Activated naive CD4-positive, alpha-beta T cell (primary cell): ENCODE measurements at places on chromosomes 3 and 15.

DNA sequence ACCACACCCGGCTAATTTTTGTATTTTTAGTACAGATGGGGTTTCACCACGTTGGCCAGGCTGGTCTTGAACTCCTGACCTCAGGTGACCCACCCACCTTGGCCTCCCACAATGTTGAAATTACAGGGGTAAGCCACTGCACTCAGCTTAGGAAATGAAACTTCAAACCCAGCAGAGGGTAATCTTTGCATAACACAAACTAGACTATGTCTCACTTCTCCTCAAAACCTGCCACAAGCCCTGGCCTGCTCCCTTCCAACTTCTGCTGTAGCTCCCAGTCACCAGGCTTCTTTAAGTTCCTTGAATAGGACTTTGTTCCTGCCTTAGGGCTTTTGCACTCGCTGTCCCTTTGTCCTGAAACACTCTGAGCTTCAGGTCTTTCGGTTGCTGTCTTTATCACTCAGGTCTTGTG is 39.2 kb upstream of the SEMA4B start:
- no peak for DNase-seq

DNA sequence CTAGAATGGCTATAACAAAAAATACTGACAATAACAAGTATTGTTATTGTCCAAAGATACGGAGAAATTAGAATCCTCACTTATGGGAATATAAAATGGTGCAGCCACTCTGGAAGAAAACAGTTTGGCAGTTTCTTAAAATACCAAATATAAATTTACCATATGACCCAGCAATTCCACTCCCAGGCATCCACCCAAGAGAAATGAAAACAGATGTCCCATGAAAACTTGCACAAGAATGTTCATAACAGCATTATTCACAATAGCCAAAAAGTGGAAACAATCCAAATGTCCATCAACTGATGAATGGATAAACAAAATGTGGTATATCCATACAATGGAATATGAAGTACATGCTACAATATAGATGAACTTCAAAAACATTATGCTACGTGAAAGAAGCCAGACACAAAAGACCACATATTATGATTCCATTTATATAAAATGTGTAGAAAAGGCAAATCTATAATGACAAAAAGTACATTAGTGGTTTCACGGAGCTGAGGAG is 9.4 kb downstream of the AAGAB start:
- no peak for DNase-seq

- no peak for DNase-seq
Measured at GRCh38 chr15:100457201-100457600, 71.5 kb downstream of the CERS3 start.

DNA sequence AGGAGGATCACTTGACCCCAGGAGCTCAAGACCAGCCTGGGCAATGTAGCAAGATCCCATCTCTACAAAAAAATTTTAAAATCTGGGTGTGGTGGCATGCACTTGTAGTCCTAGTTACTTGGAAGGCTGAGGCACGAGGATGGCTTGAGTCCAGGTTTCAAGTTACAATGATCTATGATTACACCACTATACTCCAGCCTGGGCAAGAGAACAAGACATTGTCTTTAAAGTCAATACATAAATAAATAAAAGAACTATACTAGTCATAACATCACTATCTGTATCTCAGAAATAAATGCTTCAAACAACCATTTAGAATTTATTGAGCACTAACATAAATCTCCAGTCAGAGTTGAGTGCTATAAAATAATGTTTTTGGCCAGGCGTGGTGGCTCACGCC is 8.5 kb upstream of the PHLDB2 start:
- DNase-seq = no peak

- DNase-seq = no peak
Measured at GRCh38 chr3:161219495-161219894, 1.6 kb upstream of the NMD3 start.

- DNase-seq = no peak
Measured at GRCh38 chr3:101859882-101860448, 10.7 kb downstream of the NFKBIZ start.

DNA sequence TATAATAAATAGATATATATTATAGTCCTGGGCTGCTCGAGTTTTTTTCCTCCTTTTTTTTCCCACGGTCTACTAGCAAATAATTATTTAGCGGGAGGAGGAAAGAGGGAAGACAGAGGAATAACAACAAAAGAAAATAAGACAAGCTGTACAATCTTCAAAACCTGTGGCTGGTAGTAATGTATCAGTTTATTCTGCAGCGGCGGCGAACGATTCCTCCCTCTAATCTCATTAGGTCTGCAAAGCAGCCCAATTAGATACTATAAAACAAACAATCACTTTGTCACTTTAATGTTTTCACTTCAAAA is 390 bp upstream of the TLE3 start:
- no peak for DNase-seq

DNA sequence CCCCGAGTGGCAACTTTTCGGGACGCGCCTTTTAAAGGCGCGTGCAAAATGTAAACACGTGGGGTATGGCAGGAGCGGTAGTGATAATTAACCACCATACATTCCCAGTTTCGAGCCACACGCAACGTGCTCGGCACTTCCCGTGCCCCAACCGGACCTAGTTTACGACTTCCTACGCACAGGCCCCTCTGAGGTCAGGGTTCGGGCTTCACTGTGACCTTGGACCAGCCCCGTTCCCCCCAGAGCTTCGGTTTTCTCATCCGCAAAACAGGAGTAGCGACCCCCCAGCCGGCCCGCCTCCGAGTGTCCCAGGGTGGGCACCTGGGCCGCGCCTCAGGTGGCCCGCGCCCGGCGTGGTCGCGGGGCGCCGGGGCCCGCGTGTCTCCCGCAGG is 451 bp downstream of the CHCHD4 start:
- DNase-seq = no peak

DNA sequence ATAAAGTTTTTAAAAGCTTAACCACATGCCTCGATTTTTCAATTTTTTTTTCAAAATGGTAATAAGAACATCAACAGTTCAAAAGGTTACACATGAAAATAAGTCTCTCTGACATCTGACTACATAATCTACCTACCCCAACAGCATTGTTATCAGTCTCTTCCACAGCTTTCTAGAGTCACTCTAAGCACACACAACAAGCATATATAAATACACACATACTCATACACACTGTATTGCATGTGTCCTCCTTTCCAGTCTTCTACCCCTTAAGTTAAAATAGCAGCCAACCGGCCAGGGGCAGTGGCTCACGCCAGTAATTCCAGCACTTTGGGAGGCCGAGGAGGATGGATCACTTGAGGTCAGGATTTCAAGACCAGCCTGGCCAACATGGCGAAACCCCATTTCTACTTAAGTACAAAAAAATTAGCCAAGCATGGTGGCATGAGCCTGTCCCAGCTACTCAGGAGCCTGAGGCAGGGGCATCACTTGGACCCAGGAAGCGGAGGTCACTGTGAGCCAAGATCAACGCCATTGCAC is 12.2 kb downstream of the TBL1XR1 start:
- no peak for DNase-seq

- no peak for DNase-seq
Measured at GRCh38 chr15:53218666-53219580, 428.8 kb upstream of the ONECUT1 start.

GRCh38 chr3:39267631-39268548 is 11.9 kb downstream of the CX3CR1 start:
- peak; percentile 22 for DNase-seq

DNA sequence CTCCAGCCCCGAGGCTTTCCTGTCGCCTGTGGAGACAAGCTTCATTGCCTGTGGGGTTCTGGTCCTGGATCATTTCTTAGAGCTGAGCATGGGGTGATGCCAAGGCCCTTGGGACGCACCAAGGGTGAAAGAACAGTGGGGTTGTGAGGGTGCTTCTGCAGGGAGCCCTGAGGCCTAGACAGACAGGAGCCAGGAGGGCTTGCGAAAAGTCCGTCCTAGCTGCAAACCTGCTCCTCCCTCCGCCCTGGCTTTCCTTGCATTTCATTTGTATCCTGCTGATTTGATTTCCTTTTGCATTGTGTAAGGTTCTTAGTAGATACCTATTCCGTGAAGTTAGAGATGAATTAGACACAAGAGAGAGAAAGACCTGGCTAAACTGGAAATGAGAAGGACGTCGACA is 286.9 kb upstream of the C2CD4B start:
- DNase-seq = no peak

- DNase-seq = no peak
Measured at GRCh38 chr3:77042343-77042742, 2.4 kb downstream of the ROBO2 start.

- DNase-seq = no peak
Measured at GRCh38 chr3:26932752-26933151, 310.2 kb downstream of the LRRC3B start.

- DNase-seq = no peak
Measured at GRCh38 chr3:177307391-177307790, 110.1 kb upstream of the TBL1XR1 start.

DNA sequence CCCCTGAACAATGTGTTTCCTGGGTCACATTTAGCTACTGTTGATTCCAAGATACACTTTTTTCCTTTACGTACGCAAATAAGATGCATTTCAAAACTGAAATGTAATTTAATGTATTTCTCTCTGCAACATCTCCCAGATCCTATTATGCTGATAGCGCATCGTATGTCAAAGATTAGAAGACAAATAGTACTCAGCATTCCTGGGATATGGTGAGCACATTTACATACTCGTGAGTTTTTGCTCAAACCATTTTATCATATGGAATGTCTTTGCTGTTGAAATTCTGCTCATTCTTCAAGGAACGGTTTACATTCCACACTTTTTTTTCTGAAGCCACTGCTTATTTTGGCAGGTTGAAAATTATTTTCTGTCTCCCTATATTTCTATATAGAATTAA is 221.4 kb downstream of the OXSM start:
- no peak for DNase-seq

DNA sequence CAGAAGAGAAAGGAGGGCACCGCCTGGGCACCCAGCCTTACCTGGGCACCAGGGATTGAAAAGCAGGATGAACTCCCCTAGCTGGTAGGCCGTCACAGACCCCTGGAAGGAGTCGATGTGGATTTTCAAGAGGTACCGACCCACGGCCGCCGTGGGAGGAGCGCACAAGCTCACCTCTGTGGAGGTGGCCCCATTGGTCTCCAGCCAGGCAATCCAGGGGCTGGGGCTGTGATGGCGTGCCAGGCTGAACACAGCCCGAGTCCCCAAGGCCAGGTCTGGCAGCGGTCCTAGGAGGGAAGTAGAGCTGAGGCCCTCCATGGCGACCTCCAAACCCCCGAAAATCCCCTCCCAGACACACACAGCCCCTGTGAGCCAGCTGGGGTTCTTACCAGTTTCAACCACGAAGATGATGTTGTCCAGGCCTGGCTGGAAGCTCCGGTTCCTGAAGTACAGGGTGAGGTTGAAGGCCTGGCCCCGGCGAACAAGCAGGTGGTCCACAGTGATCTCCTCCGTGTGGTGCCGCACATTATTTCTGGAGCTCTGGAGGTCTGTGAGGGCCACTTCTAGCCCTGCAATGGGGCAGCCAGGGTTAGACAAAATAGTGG is 6.6 kb downstream of the TGM5 start:
- DNase-seq = no peak

GRCh38 chr15:78951841-78952238 is 7.0 kb upstream of the CTSH start:
- DNase-seq = no peak

DNA sequence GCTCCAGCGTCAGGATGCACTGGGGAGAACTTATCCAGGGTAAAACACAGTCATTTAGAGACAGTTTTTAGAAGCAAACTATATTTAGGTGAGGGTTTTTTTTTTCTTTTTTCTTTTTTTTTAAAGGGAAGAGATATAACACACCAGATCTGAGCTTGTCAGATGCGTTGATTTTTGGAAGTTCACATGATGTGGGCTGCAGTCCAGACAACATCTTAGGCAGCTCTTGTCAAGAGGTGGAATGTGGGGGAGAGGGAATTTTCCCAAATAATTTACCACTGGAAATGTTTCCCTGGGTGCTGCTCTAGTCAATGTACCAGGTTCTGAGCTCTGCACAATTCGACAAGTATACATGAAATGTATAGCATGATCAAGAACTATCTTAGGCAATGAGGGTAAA is 93.3 kb downstream of the OXNAD1 start:
- no peak for DNase-seq

- no peak for DNase-seq
Measured at GRCh38 chr15:69997161-69997485, 100.6 kb downstream of the TLE3 start.

GRCh38 chr3:40858364-40859115 is 333.8 kb downstream of the ZNF621 start:
- DNase-seq = no peak

GRCh38 chr15:101765772-101766456 is 37.4 kb upstream of the OR4F6 start:
- DNase-seq = no peak

DNA sequence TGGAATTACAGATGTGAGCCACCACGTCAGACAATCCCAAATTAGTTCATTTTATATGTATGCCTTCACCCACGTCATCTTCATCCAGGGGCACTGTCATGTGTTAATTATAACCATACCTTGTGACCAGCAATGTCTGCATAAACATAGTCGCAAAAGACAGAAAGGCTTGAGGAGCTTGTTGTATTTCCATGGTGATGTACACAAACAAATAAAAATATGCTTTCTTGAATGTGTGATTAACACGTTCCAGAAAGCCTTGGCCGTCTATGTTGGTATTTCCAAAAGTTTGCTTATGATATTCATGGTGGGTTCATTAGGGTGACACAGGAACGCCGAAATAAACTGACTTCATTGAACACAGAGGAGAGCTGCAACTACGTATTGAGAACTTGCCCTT is 524.7 kb upstream of the ZNF717 start:
- DNase-seq = no peak

DNA sequence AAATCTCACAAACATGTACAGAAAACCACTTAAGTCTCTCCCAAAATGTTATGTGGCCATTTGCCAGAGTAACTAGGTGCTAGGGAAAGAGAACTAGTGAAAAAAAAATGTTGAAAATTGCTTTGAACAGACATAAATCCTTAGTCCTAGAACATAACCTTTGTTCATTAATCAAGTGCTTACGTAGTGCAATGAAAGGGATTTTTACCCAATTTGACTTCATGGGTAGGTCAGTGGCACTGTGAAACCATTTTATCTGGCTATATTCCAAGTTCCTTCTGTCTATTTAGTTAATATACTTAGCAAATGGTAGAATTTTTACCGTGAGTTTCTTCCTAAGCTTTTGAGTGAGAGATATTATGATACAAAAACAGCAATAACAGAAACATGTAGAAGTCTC is 209.4 kb downstream of the DIPK2A start:
- DNase-seq = no peak

DNA sequence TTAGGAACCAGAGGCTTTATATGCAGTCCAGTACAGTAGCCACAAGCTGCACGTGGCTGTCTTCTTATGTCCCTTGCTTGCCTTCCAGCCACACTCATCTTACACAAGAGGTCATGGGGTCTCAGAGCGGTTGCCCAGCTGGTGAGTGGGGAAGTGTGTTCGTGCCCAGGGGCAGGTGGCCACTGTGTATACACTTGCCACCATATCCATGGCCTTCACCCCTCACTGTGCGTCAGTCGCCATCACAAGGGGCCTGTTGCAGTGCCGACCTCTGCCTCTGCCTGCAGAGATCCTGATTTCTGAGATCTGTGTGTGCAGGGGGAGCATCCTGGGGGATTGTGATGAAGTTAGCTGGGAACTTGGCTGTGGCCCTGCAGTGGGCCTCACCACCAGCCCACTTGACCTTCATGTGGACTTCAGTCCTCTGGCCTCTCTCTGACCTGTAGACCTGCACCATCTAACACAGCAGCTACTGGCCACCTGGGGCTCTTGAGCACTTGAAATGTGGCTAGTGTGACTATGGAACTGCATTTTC is 43.1 kb upstream of the SACM1L start:
- DNase-seq = no peak

- DNase-seq = no peak
Measured at GRCh38 chr15:29226436-29227208, 43.0 kb downstream of the NSMCE3 start.

- DNase-seq = no peak
Measured at GRCh38 chr3:64888840-64889392, 201.1 kb upstream of the ADAMTS9 start.
